ENCODE measurements at places on chromosomes 13 and 19. TPM values are rescaled to one million over a fixed set of nuclear protein-coding genes. Genes with fewer than 3 reads are reported as not detected.

Gene KCNN4
- total RNA-seq: 7.5 TPM

Gene CDX2
- total RNA-seq: not detected

Gene ACER1
- total RNA-seq: not detected

Gene ZNF829
- total RNA-seq: 2.4 TPM

Gene NFIC
- total RNA-seq: 56.4 TPM

Gene STOML3
- not detected for total RNA-seq

Gene DACT3
- 6.5 TPM for total RNA-seq

Gene KRTDAP
- not detected for total RNA-seq

Gene LPAR2
- total RNA-seq: 0.83 TPM

Gene C5AR1
- total RNA-seq: not detected

Gene SLITRK5
- total RNA-seq: not detected

Gene ZNF726
- total RNA-seq: 1.4 TPM

Gene ZNF583
- total RNA-seq: 12.6 TPM

Gene ITGBL1
- 183 TPM for total RNA-seq

Gene SPTBN4
- total RNA-seq: 1.2 TPM

Gene ZNF667
- 4.3 TPM for total RNA-seq

Gene PRR20E
- not detected for total RNA-seq

Gene ZNF135
- total RNA-seq: 3.6 TPM

Gene ZFR2
- not detected for total RNA-seq

Gene LILRA5
- not detected for total RNA-seq

Gene PGLYRP2
- total RNA-seq: not detected

Gene CGB8
- total RNA-seq: not detected

Gene AZU1
- total RNA-seq: not detected

Gene ZNF497
- 0.68 TPM for total RNA-seq

Gene LGALS14
- total RNA-seq: 0.08 TPM

Gene CEACAM16
- total RNA-seq: not detected

Gene RFX2
- total RNA-seq: 8.0 TPM

Gene PRKCG
- total RNA-seq: 0.23 TPM

Gene ZNF529
- total RNA-seq: 8.5 TPM

Gene RNF113B
- not detected for total RNA-seq

Gene IGFL1
- not detected for total RNA-seq

Gene CEACAM1
- not detected for total RNA-seq

Gene ERFL
- under 0.01 TPM for total RNA-seq

Gene CAB39L
- 9.6 TPM for total RNA-seq

Gene NCCRP1
- not detected for total RNA-seq

Gene ABCC4
- total RNA-seq: 10.1 TPM

Gene RAB3D
- 78.6 TPM for total RNA-seq

Gene S1PR2
- total RNA-seq: 22.9 TPM
